ENCODE measurements at places on chromosomes 4 and X.

DNA sequence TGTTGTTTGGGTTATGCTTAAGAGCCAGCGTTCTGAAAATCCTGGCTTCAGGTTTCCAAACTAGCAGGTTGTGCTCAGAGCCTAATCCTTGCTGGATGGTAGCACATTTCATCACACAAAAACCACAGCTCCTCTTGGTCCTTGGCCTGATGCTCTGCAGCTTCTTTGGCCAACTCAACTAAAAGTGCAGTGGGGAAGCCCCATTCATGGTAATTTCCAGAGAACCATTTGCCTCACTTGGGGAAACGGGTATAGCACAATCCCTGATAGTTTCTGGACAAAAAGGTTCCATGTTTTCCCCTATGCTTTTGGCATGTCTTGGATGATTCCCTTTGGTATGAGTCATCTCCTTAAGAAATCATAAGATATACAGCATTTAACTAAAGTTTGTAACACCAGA is 78.7 kb downstream of the SYNPO2 start:
- no peak for DNase-seq

DNA sequence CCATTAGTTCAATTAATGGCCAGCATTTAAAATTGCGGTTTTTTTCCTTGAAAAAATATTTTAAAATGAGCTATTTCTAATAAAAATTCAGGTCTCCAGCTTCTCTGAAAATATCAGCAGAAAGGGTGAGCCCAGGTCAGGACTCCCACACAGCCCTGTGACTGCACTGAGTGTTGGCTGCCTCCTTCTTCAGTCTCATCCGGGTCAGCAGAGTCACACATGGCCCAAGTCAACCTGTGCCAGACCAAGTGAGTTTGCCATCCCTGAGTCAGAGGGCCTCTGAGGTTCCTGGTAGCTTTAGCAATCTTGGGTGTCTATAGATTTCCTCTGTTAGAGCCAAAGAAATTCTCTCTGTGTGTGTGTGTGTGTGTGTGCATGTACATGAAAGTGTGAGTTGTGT is 22.1 kb upstream of the MSX1 start:
- DNase-seq, result no peak

- no peak for DNase-seq
Measured at GRCh38 chrX:2595258-2595657, 94.5 kb upstream of the DHRSX start.

DNA sequence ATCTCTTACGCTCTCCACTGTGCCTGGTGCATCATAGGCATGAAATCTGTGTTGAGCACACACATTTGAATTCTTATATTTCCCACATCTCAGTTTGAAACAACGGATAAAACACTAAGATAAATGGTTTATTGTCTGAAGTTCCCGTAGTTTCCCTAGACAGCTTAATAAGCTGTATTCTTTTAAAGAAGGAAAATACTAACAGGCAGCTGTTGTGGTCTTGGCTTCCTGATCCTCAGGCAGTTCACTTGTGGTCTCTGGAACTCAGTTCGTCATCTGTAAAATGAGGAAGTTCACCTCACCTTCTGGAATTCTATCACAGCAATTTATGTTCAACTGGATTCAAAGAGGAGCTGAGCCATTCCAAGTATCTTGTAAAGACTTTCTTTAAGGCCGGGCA is 1805.6 kb upstream of the TENM3 start:
- no peak for DNase-seq

DNA sequence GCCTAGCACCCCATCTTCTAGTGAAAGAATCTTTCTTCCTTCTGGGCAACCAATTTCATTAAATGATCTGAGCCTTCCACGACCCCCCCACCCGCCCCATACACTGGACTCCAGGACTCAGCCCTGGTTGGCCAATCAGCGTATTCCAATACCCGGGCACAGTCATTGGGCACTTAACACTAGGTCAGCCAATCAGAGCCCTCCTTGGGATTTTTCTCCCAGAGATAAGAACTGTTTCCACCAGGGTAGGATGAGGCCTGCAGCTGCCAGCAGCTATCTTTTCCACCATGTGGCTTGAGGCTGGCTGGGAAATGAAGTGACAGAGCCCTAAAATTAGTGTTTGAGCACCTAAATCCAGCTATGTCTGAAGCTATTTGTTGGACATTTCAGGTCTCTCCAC is 418.8 kb downstream of the BCOR start:
- DNase-seq, result no peak

- DNase-seq, result no peak
Measured at GRCh38 chr4:118712872-118713271, 27.7 kb downstream of the METTL14 start.
